ENCODE measurements at places on chromosomes 7 and 10. TPM values are rescaled to one million over a fixed set of nuclear protein-coding genes. Genes with fewer than 3 reads are reported as not detected.

- DNase-seq, result no peak
These were observed 2.6 kb upstream of the HOXA9 start for GRCh38 chr7:27167916-27168264.

GRCh38 chr10:74910976-74911350 is 84.6 kb downstream of the KAT6B start:
- no peak for DNase-seq

DNA sequence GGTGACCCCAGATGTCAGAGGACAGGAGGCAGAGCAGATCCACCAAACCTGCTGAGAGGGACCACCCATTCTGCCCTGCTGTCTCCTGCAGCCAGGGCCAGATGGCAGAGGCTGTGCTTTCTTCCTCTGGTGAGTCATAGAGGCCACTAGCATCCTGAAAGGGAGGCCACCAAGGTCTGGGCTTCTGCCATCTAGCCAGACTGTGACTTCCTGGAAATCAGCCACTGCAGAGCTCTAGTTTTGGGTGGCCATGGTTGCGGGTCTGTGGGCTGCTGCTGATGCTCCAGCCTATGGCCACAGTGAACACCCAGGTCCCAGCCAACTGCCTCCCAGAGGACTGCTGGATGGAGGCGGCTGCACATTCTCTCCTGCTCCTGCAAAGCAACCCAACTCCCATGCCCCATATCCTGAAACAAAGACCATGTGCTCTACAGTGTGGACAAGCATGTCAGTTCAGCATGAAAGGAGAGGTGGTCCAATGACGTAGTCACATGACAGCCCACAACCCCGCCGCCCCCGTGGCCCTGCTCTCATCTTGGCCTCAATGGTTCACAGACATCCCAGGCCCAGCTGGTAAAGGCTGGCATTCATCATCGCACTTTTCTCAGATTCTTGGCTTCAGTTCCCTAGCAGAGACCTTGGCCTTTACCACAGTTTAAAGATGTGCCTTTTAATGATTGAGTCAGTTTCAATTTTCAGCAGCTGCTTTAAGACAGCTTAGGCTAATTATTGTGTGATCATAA is 73.9 kb upstream of the CXCL12 start:
- no peak for DNase-seq

- DNase-seq, result no peak
These were observed 282.2 kb downstream of the AGMO start for GRCh38 chr7:15279640-15280039.

ABCC2 gene
- total RNA-seq, result 0.24 TPM

WAPL gene
- 35.4 TPM for total RNA-seq

ADRB1 gene
- total RNA-seq, result 0.12 TPM

KNDC1 gene
- 1.1 TPM for total RNA-seq
